ENCODE measurements at places on chromosomes 4 and X. TPM values are rescaled to one million over a fixed set of nuclear protein-coding genes. Genes with fewer than 3 reads are reported as not detected.
A peak's percentile ranks its signal among the peaks of the same experiment; 100 is the strongest.

GRCh38 chr4:73007526-73008100 lies 61.9 kb downstream of the COX18 start:
- no peak overlapping the region for H3K27ac ChIP-seq
- no peak overlapping the region for H3K4me3 ChIP-seq
- DNase-seq = no peak

EGFL6 gene
- 115 TPM for total RNA-seq

GRCh38 chr4:106325800-106326199 lies 9.4 kb downstream of the AIMP1 start:
- no peaks in the 10 kb centered on the region for H3K4me1 ChIP-seq
- no peak for DNase-seq
- H3K4me3 ChIP-seq = no peak overlapping the region
- no peak overlapping the region for H3K27ac ChIP-seq
- no peaks in the 10 kb centered on the region for H3K27me3 ChIP-seq

GRCh38 chr4:578451-579443 lies 2.7 kb upstream of the TMEM271 start:
- H3K36me3 ChIP-seq = no peaks in the 10 kb centered on the region
- no peak overlapping the region for H3K27ac ChIP-seq
- H3K4me1 ChIP-seq = no peaks in the 10 kb centered on the region
- H3K4me3 ChIP-seq = no peak overlapping the region
- H3K27me3 ChIP-seq = peaks cover 63% of the 10 kb centered on the region

COMMD8 gene
- total RNA-seq = 31.6 TPM

DNA sequence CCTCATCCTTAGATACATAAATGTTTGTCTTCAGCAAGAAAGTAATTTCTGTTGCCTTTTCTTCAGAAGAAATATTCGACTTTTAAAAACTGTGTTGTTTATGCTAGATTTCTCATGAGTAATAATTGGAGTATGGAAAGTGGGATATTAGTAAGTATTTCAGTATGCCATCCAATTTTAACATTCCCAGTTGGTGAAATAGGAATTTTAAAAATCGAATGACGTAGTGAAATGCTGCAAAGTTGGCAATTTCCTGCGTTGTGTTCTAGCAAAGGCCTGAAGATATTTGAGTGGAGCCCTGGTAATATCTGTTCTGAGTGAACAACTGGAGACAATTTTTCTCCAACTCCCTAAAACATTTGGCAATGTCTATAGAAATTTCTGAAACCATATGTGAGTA lies 190.1 kb downstream of the ZNF330 start:
- DNase-seq = no peak
- H3K27ac ChIP-seq = no peak overlapping the region
- no peaks in the 10 kb centered on the region for H3K27me3 ChIP-seq
- H3K4me3 ChIP-seq = no peak overlapping the region

DDIT4L gene
- total RNA-seq = 4.4 TPM

- H3K4me1 ChIP-seq = no peaks in the 10 kb centered on the region
- H3K36me3 ChIP-seq = no peaks in the 10 kb centered on the region
- H3K4me3 ChIP-seq = no peak overlapping the region
- H3K27me3 ChIP-seq = no peaks in the 10 kb centered on the region
- no peak overlapping the region for H3K27ac ChIP-seq
Observed at GRCh38 chr4:106986486-106986885, 49.6 kb downstream of the DKK2 start.

DNA sequence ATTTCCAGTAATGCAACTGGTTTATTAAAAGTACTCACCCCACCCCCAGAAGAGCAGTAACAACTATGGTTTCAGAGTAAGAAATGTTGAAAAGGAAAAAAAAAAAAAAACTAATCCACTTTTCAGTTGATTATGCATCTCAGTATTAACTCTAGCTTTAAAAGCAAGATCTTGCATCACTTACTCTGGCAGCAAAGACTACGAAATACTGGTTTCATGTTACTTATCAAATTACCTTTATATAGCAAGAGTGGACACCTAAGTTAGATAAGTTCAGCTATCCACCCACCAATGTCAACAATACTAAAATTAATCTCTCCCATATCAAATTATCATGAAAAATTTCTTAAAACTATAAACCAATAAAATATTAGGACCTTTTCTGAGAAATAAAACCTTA lies 105.0 kb downstream of the ABCB7 start:
- H3K4me1 ChIP-seq = no peaks in the 10 kb centered on the region
- no peak overlapping the region for H3K4me3 ChIP-seq
- H3K27me3 ChIP-seq = no peaks in the 10 kb centered on the region
- no peak for DNase-seq
- no peak overlapping the region for H3K27ac ChIP-seq
- no peaks in the 10 kb centered on the region for H3K36me3 ChIP-seq

DNA sequence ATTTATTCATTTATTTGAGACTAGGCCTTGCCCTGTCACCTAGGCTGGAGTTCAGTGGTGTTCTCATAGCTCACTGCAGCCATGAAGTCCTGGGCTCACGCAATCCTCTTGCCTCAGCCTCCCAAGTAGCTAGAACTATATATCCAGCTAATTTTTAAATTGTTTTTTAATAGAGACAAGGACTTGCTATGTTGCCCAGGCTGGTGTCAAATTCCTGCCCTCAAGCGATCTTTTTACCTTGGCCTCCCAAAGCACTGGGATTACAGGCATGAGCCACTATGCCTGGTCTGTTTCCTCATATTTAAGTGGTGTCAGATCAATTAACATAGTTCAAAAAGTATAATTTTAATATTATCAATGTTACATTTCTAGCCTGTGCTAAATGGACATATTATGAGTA lies 68.5 kb downstream of the AFF1 start:
- no peaks in the 10 kb centered on the region for H3K27me3 ChIP-seq
- peaks cover 17% of the 10 kb centered on the region for H3K4me1 ChIP-seq
- H3K27ac ChIP-seq = no peak overlapping the region
- DNase-seq = no peak
- no peaks in the 10 kb centered on the region for H3K36me3 ChIP-seq
- no peak overlapping the region for H3K4me3 ChIP-seq

- H3K36me3 ChIP-seq = no peaks in the 10 kb centered on the region
- no peak overlapping the region for H3K4me3 ChIP-seq
- H3K27ac ChIP-seq = peak overlapping the region; percentile 96
- DNase-seq = no peak
- H3K27me3 ChIP-seq = no peaks in the 10 kb centered on the region
- H3K4me1 ChIP-seq = peaks cover 13% of the 10 kb centered on the region
Observed at GRCh38 chr4:98997166-98997565, 1.6 kb downstream of the METAP1 start.

FAM156B gene
- total RNA-seq = 15.3 TPM

DNA sequence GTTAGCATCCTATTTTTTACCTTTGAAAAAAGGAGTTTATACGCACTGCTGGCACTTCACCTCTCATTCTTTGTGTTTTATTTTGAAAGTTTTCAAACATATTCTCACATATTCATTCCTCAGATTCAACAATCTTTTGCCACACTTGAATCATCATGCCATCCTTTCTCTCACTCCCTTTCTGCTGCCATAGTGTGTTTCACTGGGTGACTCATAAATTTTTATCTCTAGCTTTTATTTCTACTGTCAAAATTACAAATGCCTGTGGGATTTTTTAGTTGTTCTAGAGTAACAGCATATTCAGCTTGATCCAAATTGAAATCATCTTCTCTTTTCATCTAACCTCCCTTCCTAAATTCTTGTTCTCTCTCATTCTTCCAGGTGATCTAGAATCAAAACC lies 28.0 kb downstream of the MFSD8 start:
- no peak overlapping the region for H3K4me3 ChIP-seq
- H3K4me1 ChIP-seq = no peaks in the 10 kb centered on the region
- no peaks in the 10 kb centered on the region for H3K36me3 ChIP-seq

HTN1 gene
- total RNA-seq = not detected

DNA sequence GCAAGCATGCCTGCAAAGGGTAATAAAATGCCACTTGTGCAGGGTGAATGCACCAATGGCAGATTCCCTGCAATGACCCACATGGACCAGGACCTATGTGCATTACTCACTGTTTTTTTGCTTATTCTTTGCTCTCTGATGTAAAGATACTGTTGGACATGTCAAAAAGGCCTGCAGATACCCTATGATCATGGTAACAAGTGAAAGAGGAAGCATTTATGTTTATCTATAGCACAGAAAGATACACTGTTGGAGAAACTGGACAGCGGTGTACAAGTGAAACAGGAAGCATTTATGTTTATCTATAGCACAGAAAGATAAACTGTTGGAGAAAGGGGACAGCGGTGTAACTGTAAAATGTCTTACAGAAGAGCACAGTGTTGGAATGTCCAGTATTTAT lies 127.5 kb downstream of the PAPSS1 start:
- no peak overlapping the region for H3K4me3 ChIP-seq
- H3K27ac ChIP-seq = no peak overlapping the region
- no peaks in the 10 kb centered on the region for H3K4me1 ChIP-seq
- no peaks in the 10 kb centered on the region for H3K27me3 ChIP-seq
- no peak for DNase-seq

ELOVL6 gene
- total RNA-seq = 18.1 TPM

NXF2 gene
- total RNA-seq = not detected

NXF3 gene
- not detected for total RNA-seq

DNA sequence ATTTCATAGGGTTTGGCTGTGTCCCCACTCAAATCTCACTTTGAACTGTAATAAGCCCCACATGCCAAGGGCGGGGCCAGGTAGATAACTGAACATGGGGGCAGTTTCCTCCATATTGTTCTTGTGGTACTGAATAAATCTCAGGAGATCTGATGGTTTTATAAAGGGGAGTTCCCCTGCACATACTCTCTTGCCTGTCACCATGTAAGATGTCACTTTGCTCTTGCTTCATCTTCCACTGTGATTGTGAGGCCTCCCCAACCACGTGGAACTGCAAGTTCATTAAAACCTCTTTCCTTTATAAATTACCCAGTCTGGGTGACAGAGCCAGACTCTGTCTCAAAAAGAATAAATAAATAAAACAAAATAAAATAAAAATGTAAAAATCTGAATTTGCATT lies 95.9 kb downstream of the PDS5A start:
- no peak overlapping the region for H3K4me3 ChIP-seq
- H3K4me1 ChIP-seq = no peaks in the 10 kb centered on the region
- no peaks in the 10 kb centered on the region for H3K27me3 ChIP-seq
- H3K36me3 ChIP-seq = no peaks in the 10 kb centered on the region
- no peak for DNase-seq
- no peak overlapping the region for H3K27ac ChIP-seq

SLC4A4 gene
- total RNA-seq = 14.2 TPM

GRCh38 chr4:3864742-3865721 lies 98.8 kb downstream of the ADRA2C start:
- DNase-seq = no peak
- no peaks in the 10 kb centered on the region for H3K36me3 ChIP-seq
- H3K4me3 ChIP-seq = no peak overlapping the region
- peaks cover 20% of the 10 kb centered on the region for H3K27me3 ChIP-seq
- H3K27ac ChIP-seq = no peak overlapping the region

GRCh38 chr4:103046416-103047290 lies 27.1 kb upstream of the SLC9B1 start:
- DNase-seq = peak; percentile 62
- no peak overlapping the region for H3K4me3 ChIP-seq
- no peak overlapping the region for H3K27ac ChIP-seq
- no peaks in the 10 kb centered on the region for H3K36me3 ChIP-seq

GRCh38 chrX:39652336-39652735 lies 445.4 kb downstream of the BCOR start:
- H3K36me3 ChIP-seq = no peaks in the 10 kb centered on the region
- no peak overlapping the region for H3K4me3 ChIP-seq
- H3K27ac ChIP-seq = no peak overlapping the region
- no peak for DNase-seq
- H3K27me3 ChIP-seq = peaks cover 6% of the 10 kb centered on the region

IL21 gene
- not detected for total RNA-seq

DNA sequence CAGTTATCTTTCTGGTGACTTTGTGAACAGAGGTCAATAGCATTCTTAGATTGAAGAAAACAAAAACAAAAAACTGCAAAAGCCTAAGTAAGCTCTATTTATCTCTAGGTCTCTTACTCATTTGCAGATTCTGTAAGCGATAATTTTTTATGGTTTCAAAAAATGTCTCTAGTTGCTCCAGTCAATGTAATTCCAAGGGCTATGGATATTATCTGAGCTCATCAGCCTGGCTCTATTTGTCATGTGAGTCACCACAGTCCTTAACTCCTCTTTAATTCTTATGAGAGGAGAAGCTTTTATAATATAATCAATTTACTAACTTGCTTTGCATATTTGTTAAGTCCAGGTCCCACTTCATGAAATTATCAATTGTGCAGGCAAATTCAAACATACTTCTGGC lies 79.1 kb downstream of the NPFFR2 start:
- no peaks in the 10 kb centered on the region for H3K27me3 ChIP-seq
- no peak for DNase-seq
- H3K4me1 ChIP-seq = no peaks in the 10 kb centered on the region

GRCh38 chrX:150833454-150834056 lies 64.9 kb downstream of the CD99L2 start:
- H3K4me1 ChIP-seq = no peaks in the 10 kb centered on the region
- no peaks in the 10 kb centered on the region for H3K36me3 ChIP-seq
- no peak overlapping the region for H3K27ac ChIP-seq
- H3K27me3 ChIP-seq = no peaks in the 10 kb centered on the region

DNA sequence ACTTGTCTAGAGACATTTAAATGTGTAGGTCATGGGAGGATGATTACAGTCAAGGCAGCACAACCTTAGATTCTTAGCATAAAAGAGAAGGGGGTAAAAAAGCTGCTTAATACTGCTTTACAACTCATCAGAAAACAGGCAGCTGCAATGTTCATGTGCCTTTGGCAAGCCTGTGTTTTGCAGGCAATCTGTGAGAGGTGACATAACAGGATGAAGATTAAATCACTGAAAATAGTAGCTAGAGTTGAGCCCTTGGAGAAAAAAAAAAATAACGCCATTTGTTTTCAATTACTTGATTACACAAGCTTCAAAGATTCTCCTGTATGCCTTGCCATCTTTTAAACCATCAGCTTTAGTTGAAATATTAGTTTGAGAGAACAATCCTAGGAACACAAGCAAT lies 847.6 kb upstream of the LCORL start:
- no peak overlapping the region for H3K27ac ChIP-seq
- no peaks in the 10 kb centered on the region for H3K4me1 ChIP-seq
- no peak overlapping the region for H3K4me3 ChIP-seq
- no peaks in the 10 kb centered on the region for H3K36me3 ChIP-seq

BANK1 gene
- total RNA-seq = 0.52 TPM

IGFBP7 gene
- total RNA-seq = 73.4 TPM

EGF gene
- total RNA-seq = 13.0 TPM

TNMD gene
- 1.8 TPM for total RNA-seq

- peaks cover 19% of the 10 kb centered on the region for H3K4me1 ChIP-seq
- H3K36me3 ChIP-seq = no peaks in the 10 kb centered on the region
- H3K4me3 ChIP-seq = peak overlapping the region; percentile 67
- no peak for DNase-seq
- H3K27me3 ChIP-seq = no peaks in the 10 kb centered on the region
- H3K27ac ChIP-seq = peak overlapping the region; percentile 93
Observed at GRCh38 chr4:4542774-4543485, 1.1 kb upstream of the STX18 start.
